ENCODE measurements at places on chromosomes 5 and 9.

DNA sequence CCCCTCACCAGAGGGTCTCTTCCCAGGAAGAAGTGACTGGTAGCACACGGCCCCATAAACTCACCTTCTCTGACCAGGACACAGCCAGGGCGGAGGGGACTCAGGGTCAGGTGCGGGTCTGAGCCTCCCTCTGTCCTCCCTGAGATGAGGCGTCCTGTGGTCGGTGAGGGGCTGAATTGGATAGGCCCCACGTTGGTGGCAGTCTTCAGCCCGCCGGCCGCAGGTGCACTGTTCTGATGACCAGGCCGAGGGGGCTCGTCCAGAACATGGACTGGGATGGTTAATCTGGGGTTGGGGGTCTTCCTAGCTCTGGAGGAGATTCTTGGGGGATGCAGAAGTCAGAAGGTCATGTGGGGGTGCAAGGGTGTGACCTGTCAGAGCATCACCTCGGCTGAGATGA is 102.2 kb upstream of the PPP1R26 start:
- no peak for DNase-seq

- DNase-seq: peak; percentile 90
Observed at GRCh38 chr5:132063090-132063911, 2.8 kb downstream of the IL3 start.

GRCh38 chr5:33888587-33888986 is 3.2 kb downstream of the ADAMTS12 start:
- DNase-seq: no peak

DNA sequence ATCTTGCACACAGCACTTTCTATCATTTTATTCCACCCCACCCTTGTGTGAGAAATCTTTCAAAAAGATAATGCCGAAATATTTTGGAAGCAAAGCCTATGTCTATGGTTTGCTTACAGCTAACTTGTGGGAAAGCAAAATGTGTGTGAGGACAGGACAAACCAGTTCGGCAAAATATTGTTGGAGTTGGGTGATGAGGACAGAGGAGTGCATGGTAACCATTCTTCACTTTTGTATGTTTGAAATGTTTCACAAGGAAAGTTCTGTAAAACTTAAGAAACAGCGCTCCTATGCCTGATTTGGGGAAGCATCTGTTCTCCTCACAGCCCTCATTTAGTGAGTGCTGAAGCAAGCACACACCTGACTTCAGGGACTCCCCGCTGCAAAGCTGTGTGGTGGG is 62.0 kb upstream of the RNF130 start:
- no peak for DNase-seq

DNA sequence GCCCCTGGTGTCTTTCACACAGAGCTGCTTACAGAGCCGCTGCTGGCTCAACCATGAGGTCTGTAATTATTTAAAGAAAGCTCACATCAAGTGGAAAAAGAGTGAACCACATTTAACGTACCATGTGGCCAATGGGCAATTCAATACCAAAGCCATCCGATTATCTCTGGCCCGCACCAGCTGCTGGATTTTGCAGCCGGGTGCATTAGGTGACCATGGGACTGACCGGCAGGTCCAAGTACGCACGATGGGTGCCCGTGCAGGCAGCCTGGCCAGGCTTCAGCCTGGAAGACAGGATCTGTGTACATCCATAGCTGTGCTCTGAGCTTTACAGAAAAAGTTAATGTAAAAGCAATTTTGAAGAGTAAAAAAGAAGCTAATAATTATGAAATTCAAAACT is 20.5 kb downstream of the PPARGC1B start:
- DNase-seq: no peak

DNA sequence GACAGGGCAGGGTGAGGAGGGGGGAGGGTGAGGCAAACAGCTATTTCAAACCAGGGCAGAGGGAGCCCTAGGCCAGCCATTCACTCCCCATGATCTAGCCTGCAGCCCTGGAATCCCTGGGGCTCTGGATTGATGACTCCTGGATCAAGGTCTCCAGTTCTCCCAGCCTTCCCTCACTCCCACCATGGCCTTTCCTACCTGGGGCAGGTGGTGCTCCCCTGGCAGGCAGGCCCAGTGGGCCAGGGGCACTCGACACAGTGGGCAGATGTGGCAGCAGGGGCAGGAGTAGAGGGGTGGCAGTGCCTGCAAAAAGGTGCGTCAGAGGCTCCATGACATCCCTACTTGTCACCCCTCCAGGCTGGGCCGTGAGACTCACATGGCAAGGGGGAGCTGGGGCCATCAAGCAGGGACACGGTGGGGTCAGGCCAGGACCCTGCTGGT is 6.0 kb downstream of the KIF12 start:
- DNase-seq: no peak

DNA sequence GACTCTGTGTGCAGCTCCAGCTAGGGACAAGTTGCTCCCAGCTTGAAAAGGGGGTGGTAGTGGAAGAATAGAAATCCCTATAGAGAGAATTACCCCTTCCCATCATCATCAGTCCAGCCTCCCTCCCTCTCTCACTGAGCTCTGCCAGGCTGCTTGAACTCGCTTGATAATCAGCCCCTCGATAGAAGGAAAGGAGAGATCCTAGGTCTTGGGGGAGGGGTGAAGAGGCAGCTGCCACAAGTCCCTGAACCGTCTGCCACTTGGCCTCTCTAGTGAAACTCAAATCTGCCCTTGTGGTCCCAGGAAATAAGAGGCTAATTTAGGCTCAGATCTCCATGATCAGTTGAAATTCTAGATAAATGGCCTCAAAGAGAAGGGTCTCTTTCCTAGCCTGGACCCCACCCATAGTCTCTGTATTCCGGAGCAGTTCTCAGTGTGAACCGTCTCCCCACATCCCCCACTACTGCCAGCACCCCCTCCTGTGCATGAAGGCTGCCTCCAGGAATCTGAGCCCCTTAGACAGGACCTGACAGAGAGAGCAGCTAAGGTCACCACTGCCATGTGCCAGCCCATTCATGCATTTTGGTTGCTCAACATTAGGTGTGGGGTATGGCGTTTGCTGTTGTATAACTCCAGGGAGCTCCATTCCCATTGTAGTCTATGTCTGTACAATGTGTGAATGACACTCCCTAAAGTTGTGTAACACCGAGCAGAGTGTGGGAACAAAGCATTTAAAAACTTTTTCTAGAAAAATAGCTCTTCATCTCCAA is 5.5 kb downstream of the DNAJB5 start:
- no peak for DNase-seq

GRCh38 chr5:103035701-103036100 is 84.2 kb downstream of the GIN1 start:
- DNase-seq: no peak

DNA sequence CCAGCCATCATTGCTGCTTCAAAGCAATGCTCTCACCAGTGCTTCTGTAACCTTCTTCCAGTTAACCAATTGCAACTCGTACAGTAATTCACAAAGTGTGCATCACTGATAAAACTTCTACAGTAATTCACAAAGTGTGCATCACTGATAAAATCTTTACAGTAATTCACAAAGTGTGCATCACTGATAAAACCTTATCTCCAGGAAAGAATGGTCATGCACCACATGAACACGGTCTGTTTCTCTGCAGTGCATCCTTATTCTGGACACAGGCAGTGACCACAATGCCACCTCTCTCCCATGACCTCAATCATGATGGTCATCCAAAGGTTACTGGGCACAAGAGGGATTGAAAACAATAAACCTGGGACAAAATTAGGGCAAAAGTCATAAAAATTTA is 153.6 kb downstream of the TSSK1B start:
- DNase-seq: no peak

GRCh38 chr5:1168796-1169195 is 32.6 kb upstream of the SLC6A19 start:
- DNase-seq: no peak

DNA sequence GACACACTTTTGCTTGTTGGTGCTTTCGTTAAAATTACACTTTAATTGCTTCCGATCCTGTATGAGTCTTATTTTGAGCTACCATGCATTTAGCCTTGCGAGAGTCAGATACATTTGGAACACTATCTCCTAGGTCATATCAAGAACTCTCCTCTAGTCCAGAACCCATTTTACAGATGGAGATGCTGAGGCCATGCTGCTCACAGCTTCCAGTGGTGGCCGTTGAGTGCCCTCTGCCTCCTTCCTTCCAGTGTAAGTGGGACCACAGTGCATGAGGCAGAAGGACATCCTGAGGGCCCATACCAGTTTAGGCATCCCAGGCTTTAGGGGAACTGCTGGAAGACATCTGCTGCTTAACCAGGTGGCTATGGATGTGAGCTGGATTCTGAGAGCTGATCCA is 6.9 kb downstream of the CCNI2 start:
- no peak for DNase-seq

GRCh38 chr5:155015239-155015638 is 1.7 kb downstream of the KIF4B start:
- no peak for DNase-seq

- DNase-seq: no peak
Observed at GRCh38 chr9:135281791-135282737, 194.6 kb downstream of the OLFM1 start.

DNA sequence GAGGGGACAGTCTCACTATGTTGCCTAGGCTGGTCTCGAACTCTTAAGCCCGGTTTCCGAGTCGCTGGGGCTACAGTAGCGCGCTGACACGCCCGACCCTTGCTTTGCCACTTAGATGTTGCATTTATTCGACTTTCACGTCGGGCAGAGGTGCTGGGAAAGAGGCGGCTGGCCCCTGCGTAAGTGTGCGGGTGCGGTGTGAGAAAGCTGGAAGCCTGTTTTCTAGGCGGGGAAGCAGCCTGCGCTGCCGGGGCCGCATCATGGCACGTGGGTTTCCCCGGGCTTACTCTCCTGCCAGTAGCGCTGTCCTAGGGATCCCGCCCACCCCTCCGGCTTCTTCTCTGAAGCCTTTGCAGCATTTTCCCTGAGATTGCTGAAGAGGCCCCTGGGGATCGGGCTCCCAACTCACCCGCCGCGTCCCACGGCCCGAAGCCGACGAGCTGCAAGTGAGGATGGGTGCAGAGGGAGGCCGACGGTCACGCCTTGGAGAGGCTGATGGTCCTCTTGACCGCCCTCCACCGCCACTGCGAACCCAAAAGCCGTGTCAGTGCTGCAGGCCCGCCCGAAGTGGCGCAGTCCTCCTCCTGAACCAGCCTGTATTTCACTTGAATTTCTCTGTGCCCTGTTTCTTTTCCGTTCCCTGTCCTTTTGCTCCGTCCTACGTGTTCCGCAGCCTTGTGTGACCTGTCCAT is 5.8 kb upstream of the TRIM41 start:
- no peak for DNase-seq

DNA sequence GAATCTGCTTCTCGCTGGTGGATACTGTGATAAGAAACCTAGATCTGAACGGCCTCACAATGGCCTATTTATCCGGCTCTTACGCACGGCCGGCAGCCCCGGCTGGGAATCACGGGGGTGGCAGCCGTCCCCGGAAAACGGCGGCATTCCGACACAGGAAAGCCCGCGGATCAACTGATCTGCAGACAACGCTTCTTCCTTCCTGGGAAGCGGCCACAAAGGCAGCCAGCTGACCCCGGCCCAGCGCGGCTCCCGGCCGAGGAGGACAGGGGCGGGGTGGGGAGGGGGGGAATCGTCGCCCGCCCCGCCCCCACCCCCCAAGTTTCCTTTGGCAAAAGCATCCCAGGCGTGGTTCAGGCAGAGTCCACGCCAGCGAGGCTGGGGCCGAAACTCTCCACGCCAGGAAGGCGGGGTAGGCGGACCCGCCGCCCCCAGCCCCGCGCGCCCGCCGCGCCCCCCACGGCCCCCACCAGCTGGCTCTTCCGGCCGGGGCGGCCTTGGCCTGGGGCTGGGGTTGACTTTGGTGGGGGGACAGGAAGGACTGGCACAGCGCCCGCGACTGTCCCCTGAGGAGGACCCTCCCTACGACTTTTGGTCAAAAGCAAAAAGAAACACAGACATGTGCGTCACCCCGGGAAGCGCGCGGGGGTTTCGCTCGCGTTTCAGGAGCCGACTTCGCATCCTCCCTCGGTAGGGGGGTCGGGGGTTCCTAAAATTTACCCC is 247.7 kb upstream of the ANKRD55 start:
- DNase-seq: no peak

DNA sequence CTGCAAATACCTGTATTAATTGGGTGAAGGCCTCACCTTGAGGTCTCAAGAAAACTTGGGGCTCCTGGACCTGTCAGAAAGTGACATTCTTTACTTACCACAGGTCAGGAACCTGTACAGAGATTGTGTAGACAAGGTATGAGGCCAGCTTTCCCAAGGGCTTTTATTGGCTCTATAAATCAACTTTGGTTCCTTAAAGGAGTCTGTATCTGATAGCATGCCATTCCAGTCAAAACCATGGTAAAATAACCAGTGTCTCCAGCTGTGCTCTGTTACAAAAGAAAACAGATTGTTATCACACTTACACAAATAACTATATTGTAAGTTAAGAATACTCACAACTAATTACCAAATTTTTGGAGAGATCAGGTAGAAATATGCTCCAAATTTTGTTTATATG is 64.5 kb downstream of the COL15A1 start:
- no peak for DNase-seq

DNA sequence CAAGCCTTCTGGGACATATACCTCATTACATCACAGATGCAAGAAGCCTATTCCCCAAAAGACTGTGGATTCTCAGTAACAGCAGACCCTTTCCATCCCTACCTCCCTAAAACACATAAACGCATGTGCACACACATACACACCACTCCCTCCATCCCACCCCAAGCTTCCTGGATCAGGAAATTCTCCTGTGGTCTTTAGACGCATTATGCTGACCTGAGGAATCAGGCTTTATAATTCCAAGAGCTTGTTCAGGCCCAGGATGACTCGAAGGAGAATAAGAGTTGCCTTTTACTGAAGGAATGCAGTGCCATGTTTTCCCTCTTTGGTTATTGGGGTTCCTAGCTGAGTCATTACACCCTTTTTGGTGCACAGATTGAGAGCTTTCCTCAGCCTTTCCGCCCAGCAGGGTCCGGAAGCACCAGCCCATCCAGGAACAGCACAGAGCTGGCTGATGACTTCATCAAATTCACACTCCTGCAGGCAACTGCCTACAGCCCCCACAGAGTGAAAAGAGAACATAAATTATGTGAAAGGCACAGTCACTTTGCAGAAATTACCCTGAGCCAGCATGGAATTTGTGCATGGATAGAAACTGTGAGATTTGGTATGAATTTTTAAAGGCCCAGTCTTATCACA is 385.0 kb upstream of the TRPC7 start:
- no peak for DNase-seq

DNA sequence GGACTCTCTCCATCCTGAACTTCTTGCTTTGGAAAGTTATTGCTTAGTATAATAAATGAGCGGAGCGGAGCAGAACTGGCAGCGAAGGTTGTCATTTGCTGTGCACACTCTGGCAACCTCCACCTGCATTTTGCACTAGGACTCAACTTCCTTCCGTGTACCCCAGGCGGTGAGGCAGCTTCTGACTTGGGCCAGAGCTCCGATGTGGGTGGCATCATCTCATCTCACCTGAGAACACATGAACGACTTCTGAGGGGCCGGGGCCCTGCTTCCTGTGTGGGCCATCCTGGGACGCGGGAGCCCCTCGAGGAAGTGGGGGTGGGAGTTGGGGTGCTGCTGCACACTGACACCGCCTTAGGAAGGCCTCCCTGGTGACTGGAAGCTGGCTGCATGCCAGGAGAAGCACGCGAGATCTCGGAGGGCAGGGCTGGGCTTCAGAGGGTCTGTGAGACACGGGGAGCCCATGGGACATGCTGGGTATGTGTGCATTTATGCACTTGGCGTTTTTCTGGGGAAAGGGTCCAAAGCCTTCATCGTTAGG is 56.5 kb upstream of the COL5A1 start:
- no peak for DNase-seq

- DNase-seq: no peak
Observed at GRCh38 chr9:100579665-100580064, 1.8 kb downstream of the CAVIN4 start.

Data from stimulated activated CD4-positive, alpha-beta T cell treated with anti-CD3 and anti-CD28 coated beads, Interleukin-2, amount 100 ng/mL, for 48 hours (primary cell).